Stimulated activated CD4-positive, alpha-beta T cell treated with anti-CD3 and anti-CD28 coated beads, Interleukin-1b, Interleukin-23, amount 100 ng/mL, for 1 hour (primary cell): ENCODE measurements at places on chromosomes 7 and 10.

DNA sequence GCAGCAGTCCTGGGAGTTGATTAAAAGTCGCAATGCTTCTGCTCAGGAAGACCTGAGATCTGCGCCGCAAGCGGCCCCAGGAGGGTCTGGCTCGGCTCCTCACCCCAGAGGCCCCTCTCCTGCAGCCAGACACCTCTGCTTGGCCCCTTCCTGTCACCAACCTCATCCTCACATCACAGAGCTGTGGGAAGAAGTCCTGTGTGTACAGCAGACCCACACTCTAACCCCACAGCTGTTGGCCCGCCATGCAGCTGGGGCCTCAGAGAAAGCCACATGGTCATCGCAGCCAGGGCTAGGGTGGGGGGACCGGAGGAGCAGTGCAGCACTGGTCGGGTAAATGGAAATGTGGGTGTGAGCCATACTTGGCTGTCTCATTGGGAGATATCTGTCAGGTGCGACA, 97.7 kb downstream of the RGS10 start:
- no peak for DNase-seq

GRCh38 chr7:134901389-134902020, 84.8 kb upstream of the AGBL3 start:
- DNase-seq: no peak

DNA sequence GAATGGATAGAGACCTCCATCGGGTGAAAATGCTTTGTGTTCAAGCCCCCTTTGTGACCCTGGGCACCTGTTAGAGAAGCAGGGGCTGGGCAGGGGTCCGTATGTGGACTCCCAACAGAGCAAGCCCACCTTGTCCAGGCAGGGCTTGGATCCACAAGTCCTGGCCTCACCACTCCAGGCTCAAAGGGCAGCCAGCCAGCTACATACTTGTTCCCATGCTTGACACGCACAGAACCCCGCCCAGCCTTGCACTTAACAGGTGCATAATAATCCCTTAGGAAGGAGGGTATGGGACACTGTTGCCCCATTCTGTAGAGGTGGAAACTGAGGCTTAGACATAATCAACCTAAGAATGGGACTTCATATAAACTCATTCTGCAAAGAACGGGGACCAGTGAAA, 160.6 kb downstream of the PRKAG2 start:
- DNase-seq: no peak

DNA sequence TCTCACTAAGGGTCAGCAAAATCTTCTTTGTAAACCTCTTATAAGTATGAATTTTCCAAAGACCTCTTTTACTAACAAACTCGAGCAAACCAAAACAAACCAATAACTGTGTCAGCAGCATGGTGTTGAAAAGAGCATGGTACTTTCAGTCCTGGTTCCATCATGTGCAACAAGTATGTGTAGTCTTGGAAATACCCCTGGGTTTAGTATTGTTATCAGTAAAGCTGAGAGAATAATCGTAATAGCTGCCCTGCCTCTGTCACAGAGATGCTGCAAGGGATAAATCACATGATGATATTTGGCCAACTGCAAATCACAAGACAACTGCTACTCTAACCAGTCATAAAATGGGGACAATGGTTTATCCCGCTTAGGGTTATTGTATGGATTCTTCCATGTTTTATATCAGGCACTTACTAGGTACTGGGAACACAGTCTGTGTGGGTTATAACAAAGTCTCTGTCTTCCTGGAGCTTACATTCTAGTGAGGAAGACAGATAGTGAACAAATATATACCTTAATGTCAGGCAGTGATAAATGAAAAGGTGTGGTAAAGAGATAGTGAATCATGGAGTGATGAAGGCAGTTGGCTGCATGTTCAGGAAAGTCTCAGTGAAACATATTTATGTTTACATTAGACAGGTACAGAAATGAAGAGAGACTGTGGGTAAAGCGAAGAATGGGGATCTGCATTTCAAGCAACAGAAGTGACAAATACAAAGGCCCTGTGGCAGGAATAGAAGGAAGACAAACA, 60.5 kb upstream of the C10orf90 start:
- DNase-seq: no peak

DNA sequence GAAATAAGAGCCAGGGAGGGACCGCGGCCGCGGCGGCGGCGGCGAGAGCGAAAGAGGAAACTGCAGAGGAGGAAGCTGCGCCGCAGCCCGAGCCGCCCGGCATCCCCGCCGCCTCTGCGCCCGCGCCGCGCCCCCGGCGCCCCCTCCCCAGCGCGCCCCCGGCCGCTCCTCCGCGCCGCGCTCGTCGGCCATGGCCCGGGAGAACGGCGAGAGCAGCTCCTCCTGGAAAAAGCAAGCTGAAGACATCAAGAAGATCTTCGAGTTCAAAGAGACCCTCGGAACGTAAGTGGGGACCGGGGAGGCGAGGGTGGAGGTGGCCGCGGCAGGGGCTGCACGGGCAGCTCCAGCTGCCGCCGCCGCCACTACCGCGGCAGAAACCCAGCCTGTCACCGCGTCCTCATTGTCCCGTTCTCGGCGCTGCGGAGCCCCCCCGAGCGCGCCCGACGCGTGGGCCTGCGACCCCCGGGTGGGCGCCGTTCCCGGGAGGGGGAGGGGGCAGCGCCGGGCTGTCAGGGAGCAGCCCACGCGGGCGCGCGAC, 351 bp downstream of the CAMK1D start:
- DNase-seq: no peak
